ENCODE measurements at places on chromosomes 12 and 14.

DNA sequence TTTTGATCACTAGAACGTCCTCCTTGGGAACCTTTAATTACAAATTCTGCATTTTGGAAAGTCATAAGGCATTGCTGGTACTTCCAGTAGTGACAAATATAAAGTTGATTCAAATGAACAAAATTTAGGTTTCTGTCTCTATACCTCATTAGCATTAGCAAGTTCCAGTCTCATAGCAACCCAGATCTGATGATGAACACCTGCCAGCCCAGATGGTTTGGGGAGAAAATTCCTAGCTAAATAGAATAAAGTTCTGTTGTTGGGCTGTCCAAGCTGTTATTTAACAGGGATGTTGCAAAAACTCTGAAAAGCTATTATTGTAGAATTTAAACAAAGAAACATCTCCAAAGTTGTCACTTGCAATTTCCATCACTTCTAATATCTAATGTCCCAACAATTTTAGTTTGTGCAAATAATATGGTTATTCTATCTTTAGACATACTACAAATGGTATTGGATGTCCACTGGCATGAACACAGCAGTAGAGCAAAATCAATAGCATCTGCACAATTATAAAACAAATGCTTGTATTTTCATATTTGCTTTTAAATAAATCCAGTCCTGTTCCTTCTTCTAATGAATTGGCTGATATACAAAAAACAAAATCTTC is 299.4 kb downstream of the SLC16A7 start:
- no peaks in the 10 kb centered on the region for H3K36me3 ChIP-seq
- H3K27ac ChIP-seq: no peak overlapping the region
- DNase-seq: no peak
- H3K4me3 ChIP-seq: no peak overlapping the region

GRCh38 chr14:61661471-61662400 is 33.6 kb upstream of the HIF1A start:
- no peaks in the 10 kb centered on the region for H3K4me1 ChIP-seq
- H3K27me3 ChIP-seq: no peaks in the 10 kb centered on the region
- no peak overlapping the region for H3K4me3 ChIP-seq
- no peak overlapping the region for H3K27ac ChIP-seq
- no peaks in the 10 kb centered on the region for H3K36me3 ChIP-seq
- DNase-seq: no peak

DNA sequence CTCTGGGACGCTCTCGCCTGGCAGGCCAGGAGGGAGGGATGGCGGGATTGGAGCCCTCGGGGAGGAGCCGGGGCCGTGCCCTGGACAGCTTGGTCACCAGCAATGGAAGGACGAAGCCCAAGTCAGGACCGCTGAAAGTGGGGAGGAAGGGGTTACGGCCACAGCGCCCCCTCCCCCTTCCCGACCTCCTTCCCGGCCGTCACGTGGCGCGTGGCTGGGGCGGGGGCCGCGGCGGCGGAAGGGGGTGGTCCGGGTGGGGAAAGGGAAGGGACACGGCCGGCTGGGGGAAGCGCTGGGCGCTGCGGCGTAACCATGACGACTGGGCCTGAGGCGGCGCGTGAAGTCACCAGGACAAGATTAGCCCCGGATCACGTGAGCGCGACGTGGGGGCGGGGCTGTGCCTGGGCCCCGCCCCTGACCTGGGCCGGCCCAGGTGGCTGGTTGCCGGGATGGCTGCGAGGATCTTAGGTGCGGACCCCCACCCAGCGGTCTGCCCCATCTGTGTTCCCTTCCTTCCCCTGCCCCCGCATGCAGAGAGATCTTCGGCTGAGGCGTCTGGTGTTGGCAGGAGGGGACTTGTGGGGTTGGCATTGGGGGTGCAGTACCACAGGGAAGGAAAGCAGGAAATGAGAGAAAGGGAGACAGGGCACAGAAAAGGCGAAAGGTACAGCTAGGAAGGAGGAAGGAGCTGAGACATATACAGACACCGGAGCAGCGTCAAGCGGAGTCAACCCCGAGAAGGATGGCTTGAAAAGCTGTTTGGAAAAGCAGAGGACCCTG is 6.2 kb downstream of the MAP3K12 start:
- peaks cover 20% of the 10 kb centered on the region for H3K4me1 ChIP-seq
- peak overlapping the region; percentile 7 for H3K4me3 ChIP-seq
- peak; percentile 98 for DNase-seq
- no peaks in the 10 kb centered on the region for H3K27me3 ChIP-seq
- no peaks in the 10 kb centered on the region for H3K36me3 ChIP-seq

DNA sequence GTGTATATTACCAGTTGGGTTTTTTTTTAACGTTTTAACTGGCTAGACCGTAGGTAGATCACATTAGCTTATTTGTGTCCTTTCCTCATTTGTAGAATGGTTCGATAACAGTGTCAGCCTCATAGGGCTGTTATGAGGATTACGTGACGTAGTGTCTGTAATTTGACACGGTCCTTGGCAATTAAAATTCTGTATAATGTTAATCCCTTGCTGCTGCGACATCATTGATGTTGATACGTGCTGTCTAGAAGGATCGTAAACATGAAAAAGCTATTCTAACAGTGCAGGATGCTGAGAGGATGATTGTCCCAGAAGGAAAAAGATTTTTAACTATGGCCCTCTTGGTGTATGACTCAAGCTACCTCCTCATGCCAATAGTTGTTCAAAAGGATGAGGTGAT is 50.9 kb downstream of the HSP90AA1 start:
- no peaks in the 10 kb centered on the region for H3K4me1 ChIP-seq
- peaks cover 46% of the 10 kb centered on the region for H3K36me3 ChIP-seq
- no peak for DNase-seq
- no peak overlapping the region for H3K27ac ChIP-seq

DNA sequence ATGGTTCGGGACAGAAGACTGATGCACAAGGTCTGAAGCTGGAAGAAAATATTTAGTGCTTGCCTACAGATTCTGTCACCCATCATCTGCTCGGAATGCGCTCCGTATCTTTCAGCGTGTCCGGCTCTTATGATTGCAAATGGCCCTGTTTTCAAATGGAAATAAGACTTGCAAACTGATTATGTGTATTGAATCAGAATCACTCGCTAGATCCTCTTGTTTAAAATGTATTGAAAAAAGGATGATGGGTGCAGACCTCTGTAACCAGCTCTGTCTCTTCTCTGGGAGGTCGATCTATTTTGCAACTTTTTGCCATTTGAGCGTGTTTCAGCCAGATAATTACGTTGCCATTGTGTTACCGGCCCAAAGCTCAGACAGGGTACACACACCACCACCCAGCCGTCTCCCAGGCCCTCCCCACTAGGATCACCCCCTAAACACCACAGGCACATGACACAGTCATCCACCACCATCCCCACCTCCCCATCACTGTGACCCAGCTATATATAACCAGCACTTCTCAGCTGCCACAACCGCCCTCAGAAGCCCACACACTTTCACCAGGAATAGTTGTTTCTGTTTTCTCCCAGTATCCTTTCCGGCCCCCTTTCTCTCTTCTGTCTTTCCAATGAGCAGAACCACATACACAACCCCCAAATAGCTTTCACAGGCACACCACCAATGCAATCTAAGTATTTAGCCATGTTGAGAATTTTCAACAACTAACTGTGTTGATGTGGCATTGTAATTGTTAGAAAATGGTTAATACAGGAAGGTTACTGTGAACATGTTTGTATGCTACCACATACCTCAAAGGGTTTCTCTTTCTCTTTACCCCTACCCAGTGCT is 10.7 kb downstream of the NKX2-1 start:
- no peak overlapping the region for H3K4me3 ChIP-seq
- peaks cover 81% of the 10 kb centered on the region for H3K27me3 ChIP-seq
- no peaks in the 10 kb centered on the region for H3K36me3 ChIP-seq
- peak; percentile 5 for DNase-seq
- H3K27ac ChIP-seq: no peak overlapping the region

DNA sequence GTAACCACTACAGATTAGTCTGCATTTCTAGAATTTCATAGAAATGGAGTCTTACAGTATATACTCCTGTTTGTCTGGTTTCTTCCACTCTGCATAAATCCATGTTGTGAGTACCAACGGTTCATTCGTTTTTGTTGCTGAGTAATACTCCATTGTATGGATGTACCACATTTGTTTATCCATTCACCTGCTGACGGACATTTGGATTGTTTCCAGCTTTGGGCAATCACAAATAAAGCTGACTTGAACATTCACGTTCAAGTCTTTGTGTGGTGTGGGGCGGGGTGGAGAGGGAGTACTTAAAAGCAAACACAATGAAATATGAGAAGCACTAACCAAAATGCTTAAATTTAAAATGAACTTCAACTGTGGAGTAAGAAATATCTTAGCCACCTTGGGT is 7.1 kb downstream of the HECTD4 start:
- DNase-seq: no peak
- H3K36me3 ChIP-seq: no peaks in the 10 kb centered on the region
- no peak overlapping the region for H3K4me3 ChIP-seq
- H3K27me3 ChIP-seq: no peaks in the 10 kb centered on the region
- H3K4me1 ChIP-seq: no peaks in the 10 kb centered on the region

DNA sequence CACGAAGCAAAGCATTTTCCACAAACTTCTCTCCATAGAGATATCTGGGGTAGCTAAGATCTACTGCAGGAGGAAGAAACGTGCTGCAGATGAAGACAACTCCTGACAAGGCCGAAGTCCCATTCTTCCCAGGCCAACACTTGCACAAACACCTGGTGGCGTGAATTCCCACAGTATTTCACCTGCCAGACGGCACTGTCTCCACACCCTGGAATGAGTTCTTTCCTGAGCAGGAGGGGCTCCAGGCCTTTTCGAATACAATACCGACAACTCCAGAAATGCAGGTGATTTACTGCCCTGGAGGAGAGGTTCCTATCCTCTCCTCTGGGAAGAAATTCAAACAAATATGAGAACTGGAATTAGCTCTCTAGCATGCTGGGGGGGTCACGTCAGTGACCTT is 179.9 kb downstream of the MON2 start:
- H3K27me3 ChIP-seq: no peaks in the 10 kb centered on the region
- peak; percentile 91 for DNase-seq
- no peaks in the 10 kb centered on the region for H3K36me3 ChIP-seq
- H3K4me3 ChIP-seq: no peak overlapping the region
- H3K4me1 ChIP-seq: peaks cover 23% of the 10 kb centered on the region
- H3K27ac ChIP-seq: peak overlapping the region; percentile 49

- H3K27ac ChIP-seq: no peak overlapping the region
- H3K36me3 ChIP-seq: no peaks in the 10 kb centered on the region
- no peaks in the 10 kb centered on the region for H3K27me3 ChIP-seq
- H3K4me3 ChIP-seq: no peak overlapping the region
- H3K4me1 ChIP-seq: no peaks in the 10 kb centered on the region
- no peak for DNase-seq
Measured at GRCh38 chr12:105222284-105222655, 13.7 kb downstream of the APPL2 start.

GRCh38 chr12:105076098-105076497 is 8.2 kb downstream of the ALDH1L2 start:
- H3K4me1 ChIP-seq: no peaks in the 10 kb centered on the region
- no peak for DNase-seq
- H3K36me3 ChIP-seq: no peaks in the 10 kb centered on the region
- no peak overlapping the region for H3K27ac ChIP-seq
- no peaks in the 10 kb centered on the region for H3K27me3 ChIP-seq
- H3K4me3 ChIP-seq: no peak overlapping the region

DNA sequence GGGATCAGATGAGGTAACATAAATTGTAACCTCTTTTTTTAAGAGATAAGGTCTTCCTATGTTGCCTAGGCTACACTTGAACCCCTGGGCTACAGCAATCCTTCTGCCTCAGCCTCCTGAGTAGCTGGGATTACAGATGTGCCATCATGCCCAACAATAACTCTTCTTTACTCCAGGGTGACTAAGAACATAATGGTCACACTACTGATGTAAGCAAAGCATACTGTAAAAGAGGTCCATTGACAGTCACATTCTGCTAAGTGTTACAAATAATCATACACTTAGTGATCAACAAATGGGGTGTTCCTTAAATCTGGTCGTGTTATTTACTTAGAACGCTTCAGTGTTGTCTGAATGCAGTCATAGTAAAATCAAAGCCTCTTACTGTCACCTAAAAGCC is 68.9 kb downstream of the EPS8 start:
- H3K27ac ChIP-seq: no peak overlapping the region
- no peaks in the 10 kb centered on the region for H3K27me3 ChIP-seq
- no peak for DNase-seq
- no peaks in the 10 kb centered on the region for H3K4me1 ChIP-seq
- H3K36me3 ChIP-seq: no peaks in the 10 kb centered on the region

DNA sequence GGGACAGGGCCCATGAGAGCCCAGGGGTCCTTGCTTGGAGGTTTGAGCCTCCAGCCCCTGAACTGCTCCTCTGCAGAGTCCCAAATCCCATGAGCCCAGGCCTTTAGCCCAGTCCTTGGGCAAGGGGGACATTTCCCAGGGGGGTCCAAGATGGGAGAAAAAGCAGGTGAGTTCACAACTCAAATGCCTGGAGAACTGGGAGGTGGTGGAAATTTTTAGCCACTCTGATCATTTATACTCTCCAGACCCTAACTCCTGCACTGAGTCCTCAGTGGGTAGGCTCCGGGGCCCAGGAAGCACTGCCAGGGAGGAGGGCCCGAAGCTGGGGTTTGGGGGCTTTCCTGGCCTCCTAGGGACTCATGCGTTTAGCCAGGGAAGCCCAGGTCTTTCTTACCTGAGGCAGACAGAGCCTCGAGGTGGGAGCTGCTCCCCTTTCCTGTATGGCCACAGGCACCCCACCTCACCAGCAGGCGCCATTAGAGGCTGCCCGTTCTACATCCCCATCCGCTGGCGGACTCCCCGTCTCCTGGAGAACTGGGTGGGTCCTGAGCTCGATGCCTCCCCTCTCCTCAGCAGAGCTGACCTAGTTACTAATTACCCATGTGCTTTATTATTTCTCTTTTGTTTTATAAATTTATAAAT is 998 bp downstream of the HNF1A start:
- DNase-seq: no peak
- H3K27me3 ChIP-seq: no peaks in the 10 kb centered on the region
- H3K27ac ChIP-seq: no peak overlapping the region
- H3K4me3 ChIP-seq: no peak overlapping the region

- peak; percentile 34 for DNase-seq
- H3K4me3 ChIP-seq: peak overlapping the region; percentile 86
- H3K27ac ChIP-seq: no peak overlapping the region
- H3K4me1 ChIP-seq: peaks cover 5% of the 10 kb centered on the region
- no peaks in the 10 kb centered on the region for H3K36me3 ChIP-seq
Measured at GRCh38 chr12:104458694-104459367, 2.1 kb downstream of the CHST11 start.

- H3K27me3 ChIP-seq: no peaks in the 10 kb centered on the region
- H3K4me1 ChIP-seq: no peaks in the 10 kb centered on the region
- H3K4me3 ChIP-seq: no peak overlapping the region
- H3K27ac ChIP-seq: no peak overlapping the region
- no peaks in the 10 kb centered on the region for H3K36me3 ChIP-seq
Measured at GRCh38 chr12:58602736-58603135, 317.6 kb downstream of the LRIG3 start.

- no peaks in the 10 kb centered on the region for H3K36me3 ChIP-seq
- H3K4me3 ChIP-seq: no peak overlapping the region
- peaks cover 9% of the 10 kb centered on the region for H3K4me1 ChIP-seq
Measured at GRCh38 chr14:100224229-100224866, 14.6 kb upstream of the YY1 start.
